ENCODE measurements at places on chromosomes 12 and 14.

DNA sequence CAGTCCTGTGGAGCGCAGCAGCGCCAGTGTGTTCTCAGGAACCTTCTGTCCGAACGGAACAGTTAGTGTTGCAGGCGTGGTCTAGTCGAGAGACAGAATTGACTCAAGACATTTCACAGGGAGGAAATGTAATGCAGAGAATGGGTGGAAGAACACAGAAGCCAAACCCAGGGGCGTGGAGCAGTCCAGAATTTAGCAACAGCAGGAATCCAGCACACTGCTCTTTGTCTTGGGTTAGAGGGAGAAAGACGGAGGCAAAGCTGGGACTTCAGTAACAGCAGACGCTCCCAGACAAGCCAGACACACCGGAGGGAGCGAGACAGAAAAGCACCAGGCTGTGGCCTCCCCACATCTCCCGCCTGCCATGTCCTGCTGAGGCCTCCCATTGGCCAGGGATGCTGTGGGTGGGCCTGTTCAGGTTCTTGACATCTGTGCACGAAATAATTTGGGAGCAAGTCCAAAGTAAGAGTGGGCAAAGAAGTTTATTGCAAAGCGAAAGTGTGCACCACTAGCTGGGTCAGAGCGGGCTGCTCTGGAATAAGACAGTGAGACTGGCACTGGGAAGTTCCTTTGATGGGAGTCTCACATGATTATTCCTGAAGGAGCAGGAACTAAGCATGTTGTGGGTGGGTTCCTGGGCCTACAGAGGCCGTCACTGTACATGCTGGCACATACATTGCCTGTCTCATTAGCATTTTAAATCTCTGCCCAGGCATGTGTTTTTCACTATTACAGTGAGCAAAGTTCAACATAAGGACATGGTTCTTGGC, 339.3 kb upstream of the SFSWAP start:
- DNase-seq, result no peak

GRCh38 chr12:98296462-98297079, 218.8 kb upstream of the TMPO start:
- no peak for DNase-seq

DNA sequence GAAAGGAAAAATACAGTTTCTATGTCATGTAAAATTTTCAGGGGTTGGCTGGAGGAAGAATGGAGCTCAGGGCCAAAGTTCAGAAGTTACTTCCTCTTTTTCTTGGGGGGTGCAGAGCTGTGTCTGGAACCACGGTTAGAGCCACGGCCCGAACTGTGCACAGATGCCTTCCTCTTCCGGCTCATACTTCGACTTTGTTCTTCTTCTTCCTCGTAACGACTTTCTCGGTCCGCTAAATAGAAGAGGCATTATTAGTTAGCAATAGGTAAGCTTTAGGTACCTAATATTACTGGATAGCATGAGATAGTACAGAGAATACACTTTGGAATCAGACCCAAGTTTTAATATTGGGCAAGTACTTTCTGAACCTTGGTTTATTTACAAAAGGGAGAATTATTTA, 31.2 kb downstream of the SUPT16H start:
- no peak for DNase-seq

DNA sequence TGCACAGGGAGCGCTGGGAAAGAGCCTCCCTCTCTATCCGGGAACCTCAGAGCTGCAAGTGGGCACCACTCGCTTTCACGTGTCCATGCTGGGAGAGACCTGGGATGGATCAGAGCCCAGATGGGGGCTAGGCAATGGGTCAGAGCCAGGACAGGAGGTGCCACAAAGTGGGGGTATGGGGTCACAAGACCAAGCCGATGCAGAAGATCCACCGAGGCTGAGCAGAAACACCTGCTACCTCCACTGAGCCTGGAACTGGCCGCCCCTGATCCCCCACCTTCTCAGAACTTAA, 180.9 kb upstream of the SFSWAP start:
- no peak for DNase-seq

- DNase-seq, result no peak
Observed at GRCh38 chr14:23629832-23630396, 6.2 kb upstream of the DHRS2 start.

DNA sequence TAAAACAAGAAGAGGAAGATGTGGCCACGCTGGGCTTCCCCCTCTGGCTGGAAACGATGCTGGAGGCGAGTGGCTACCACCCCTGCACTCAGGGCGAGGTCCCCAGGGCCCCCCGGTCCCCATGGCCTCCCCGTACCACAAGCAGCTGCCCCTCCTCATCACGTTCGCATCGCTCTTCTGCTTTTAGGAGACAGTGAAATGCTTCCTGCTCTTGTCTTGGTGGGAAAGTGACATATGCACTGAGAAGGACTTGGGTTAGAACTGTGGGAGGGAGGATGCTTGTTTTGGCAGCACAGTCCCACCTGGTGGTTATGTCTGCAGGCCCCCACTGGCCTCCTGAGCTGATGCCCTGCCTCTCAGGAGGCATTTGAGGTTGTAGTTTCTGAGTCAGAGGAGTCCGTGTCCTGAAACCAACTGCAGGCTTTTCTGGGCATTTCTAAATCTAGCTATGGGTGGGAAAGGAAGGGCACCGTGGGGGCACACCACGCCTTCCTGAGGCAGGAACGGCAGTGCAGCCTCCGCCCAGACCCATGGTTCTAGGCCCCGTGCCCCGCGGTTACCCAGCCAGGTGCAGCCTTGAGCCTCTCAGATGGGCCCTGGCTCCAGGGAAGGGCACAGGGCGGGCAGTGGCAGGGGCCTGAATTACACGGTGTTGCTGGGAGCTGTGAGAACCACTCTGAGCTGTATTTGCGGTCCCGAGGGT, 139.3 kb downstream of the ADGRD1 start:
- DNase-seq, result no peak

- no peak for DNase-seq
Observed at GRCh38 chr14:35482994-35483515, 50.9 kb upstream of the INSM2 start.

- DNase-seq, result no peak
Observed at GRCh38 chr12:130115646-130116045, 46.6 kb upstream of the FZD10 start.

- no peak for DNase-seq
Observed at GRCh38 chr14:102696856-102697495, 80.3 kb upstream of the TRAF3 start.

- DNase-seq, result no peak
Observed at GRCh38 chr14:37037636-37038387, 134.6 kb downstream of the SLC25A21 start.

- DNase-seq, result no peak
Observed at GRCh38 chr12:80293759-80294158, 150.3 kb upstream of the PTPRQ start.

GRCh38 chr14:91515979-91516378, 5.9 kb upstream of the PPP4R3A start:
- DNase-seq, result no peak

GRCh38 chr14:20723488-20723887, 22.2 kb upstream of the EDDM3A start:
- no peak for DNase-seq

DNA sequence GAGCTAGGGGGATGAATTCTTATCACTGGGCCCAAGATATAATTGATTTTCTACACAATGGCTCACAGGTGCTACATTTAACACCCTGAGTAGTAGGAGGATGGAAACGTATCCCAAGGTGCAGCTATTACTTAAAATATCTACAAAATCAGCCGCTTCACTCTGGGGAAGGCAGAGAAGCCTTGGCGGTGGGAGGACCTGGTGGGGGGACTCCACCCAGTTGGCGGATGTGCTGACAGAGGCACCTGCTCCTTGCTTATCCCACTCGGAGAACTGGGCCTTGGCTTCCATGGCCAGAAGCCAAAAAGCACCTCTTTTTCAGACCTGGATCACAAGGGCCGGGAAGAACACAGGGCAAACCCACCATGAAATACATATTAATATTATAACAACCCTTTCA, 106.3 kb downstream of the OTX2 start:
- peak; percentile 80 for DNase-seq

DNA sequence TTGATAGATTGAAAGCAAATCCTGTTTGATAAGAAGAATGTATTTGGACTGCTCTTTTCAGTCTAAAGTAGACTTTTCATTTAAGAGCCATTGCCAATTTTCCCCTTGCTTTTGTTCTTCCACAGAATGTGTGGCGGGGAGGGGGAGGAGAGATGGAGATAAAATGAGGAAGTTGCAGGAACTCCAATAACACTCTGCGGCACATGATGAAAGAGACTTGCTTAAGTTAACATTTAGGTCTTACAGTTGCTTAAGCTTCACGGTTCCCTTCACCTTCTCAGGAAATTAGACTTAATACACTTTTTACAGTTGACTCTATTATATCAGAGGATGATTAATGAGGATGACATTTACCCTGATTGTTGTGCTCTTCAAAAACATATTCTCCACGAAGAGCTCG, 537.3 kb downstream of the TMTC2 start:
- DNase-seq, result no peak

GRCh38 chr12:46773586-46774321, 52.0 kb downstream of the SLC38A4 start:
- no peak for DNase-seq

DNA sequence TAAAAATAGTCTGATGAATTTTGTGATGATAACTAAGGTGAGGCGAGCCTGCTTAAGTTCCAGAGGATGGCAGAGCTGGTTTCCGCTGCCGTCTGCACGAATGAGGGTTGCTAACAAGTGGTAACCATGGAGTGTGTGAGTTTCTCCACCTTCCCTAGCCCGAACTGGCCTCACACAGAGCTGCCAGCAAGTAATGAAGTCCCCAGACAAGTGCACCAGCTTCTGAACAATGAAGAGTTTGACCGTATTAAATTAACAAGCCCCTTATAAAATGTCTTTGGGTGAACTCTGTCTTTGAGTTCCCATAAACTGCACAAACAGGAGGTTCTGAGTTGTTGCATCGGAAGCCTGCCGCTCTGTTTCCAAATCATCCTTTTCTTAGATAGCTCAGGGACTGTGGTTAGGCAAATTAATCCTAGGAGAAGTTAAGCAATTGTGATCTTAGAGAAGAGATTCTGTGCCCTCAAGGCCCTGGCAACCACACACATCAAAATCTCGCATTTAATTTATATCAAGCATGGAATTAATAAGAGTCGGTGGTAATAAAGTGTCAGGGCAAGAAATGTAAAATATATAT, 274.1 kb upstream of the DAAM1 start:
- peak; percentile 34 for DNase-seq

DNA sequence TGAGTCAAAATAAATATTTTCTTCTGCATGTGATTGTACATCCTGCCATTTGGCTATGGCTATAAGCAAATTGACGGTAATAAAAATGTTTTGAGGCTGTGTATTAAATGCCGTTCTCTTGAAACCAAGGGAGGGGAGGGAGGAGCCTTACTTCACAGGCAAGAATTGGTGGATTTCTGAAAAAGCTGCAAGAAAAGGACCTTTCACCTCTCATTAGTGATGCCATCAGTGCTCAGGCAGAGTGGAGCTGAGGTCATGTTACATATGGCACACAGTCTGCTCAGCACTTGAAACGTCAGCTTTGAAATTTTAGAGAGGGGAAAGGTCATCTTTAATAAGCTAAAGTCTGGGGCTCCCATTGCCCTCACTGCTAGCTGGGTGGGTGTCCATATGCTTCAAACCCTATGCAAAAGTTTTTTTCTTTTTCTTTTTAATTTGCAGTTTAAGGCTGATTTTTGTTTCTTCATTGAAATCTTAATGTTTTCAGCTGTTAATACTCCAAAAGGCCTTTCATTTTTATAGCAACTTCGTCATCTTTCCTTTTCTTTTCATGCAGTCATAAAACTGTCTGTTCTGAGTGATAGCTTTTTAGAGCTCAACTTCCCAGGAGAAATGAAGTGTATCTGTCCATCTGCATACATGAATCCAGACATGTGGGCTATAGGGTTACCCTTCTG, 9.8 kb upstream of the SIX1 start:
- peak; percentile 78 for DNase-seq

DNA sequence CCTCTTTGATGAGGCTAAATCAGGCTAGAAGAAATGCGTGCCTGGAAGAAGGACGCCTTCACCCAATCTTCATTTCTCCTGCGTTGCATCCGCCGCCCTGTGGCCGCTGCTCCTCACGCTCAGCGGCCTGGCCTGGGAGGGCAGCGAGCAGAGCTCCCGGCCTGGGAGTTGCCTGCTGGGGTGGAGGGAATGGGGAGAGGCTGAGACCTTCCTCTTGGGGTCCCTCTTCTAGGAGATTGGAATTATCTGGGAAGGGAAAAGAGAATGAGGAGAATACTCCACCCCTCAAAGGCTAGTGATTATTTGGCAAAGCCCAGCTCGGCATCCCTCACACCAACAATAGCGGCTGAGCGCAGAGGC, 2.4 kb upstream of the HOXC12 start:
- DNase-seq, result no peak

DNA sequence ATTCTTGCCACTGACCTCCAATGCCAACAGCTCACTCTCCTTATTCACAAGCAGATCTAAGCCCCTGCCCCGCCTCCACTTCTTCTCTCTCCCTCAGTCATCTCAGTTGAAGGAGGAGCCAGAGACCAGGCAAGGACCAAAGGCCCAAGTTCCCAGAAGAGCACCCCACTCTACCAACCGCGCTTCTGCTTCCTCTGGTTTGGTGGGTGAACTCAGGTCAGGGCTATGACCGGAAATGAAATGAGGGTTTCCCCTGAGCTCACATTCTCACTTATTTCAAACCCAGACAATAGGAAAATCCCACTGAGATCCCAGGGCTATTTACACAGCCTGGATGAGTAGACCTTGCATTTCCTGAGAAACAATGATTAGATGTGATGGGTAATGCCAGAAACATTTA, 9.9 kb downstream of the DPF3 start:
- no peak for DNase-seq

GRCh38 chr12:31337952-31338351, 12.0 kb upstream of the SINHCAF start:
- peak; percentile 28 for DNase-seq

Data from NCI-H526 treated with DMSO at 0.1 percent for 48 hours (cell line).